ENCODE measurements at places on chromosomes 1 and 21.

- no peak for DNase-seq
Measured at GRCh38 chr1:172342584-172343239, 77.8 kb upstream of the C1orf105 start.

DNA sequence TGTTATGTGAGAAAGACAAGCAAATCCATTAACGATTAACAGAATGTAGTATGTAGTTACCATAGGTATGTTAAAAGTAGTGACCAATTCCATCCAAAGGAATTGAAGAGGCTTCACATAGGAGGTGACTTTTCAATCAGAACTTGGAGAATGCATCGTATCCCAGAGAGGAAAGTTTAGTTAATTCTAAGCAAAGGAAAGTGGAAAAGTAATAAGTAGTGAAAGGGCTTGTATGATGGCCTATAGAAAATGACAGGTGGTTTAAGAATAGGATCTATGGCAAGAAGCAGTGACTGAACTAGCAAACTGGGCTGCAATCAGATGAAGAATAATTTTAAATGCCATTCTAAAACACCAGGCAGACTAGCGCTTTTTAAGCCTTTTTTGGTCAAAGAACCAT lies 16.6 kb downstream of the SCMH1 start:
- DNase-seq, result no peak

- DNase-seq, result no peak
Measured at GRCh38 chr1:29532285-29532684, 296.0 kb downstream of the PTPRU start.

DNA sequence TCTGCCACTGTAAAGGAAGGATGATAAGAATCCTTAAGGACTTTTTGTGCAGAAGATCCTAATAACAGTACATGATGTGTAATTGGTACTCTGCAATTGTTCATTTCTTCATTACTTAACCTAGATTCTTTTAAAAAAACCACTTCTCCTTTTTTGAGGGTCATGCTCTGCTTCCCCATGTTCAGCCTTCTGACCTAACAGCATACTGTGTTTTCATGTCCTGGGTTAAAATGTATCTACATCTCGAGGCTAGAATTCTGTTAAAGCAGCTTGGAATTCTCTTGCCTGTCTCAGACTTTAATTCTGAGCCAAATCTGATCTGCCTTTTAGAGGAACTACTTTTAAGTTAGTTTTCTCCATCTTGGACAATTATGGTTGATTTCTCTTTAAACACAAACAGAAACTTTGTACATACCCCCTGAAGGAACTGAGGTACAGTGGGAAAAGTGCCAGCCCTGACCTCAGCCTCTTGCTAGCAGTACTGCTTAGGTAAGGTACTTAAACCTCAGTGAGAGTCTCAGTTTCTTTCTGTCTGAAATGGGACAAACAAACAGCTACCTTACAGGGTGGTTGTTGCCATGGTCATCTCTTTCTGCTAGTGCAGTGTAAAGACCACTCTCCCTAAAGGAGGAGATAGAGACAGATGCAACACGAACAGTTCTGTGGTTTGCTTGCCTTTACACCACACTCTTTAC lies 103.2 kb upstream of the DYNLT5 start:
- no peak for DNase-seq

DNA sequence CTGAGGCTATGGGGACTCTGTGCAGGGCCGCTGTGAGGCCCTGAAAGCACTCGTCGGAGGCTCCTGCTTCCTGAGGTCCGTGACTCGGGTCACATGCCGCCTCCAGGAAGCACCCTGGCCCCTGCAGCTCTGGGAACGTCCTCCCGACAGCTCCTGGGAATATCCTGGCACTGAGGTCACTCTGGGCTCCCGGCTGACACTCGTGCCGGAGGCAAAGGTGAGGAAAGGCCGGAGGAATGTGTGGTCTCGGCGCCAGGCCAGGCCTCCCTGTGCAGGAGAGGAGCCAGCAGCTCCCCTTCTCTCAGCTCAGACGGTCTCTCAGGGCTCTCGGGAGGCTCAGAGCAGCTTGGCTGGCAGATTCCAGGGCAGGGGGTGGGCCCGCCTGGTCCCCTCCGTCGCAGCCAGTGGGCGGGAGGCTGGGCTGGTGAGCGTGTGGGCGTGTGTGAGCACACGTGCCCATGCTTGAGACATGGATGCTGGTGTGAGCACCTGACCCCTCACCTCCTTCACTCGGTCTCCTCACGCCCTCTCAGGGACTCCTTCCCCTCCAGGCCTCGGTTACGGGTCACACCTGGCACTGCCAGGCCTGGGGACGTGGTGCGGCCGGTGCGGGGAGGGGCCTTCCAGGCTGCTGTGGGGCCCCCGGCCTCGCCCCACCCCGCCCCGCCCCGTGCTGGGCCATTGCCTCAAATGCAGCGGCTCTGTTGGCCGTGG lies 5.5 kb upstream of the RNF223 start:
- DNase-seq, result no peak

GRCh38 chr1:241475671-241476070 lies 43.9 kb downstream of the FH start:
- DNase-seq, result no peak

GRCh38 chr1:2596530-2597333 lies 10.2 kb downstream of the PRXL2B start:
- DNase-seq, result no peak

DNA sequence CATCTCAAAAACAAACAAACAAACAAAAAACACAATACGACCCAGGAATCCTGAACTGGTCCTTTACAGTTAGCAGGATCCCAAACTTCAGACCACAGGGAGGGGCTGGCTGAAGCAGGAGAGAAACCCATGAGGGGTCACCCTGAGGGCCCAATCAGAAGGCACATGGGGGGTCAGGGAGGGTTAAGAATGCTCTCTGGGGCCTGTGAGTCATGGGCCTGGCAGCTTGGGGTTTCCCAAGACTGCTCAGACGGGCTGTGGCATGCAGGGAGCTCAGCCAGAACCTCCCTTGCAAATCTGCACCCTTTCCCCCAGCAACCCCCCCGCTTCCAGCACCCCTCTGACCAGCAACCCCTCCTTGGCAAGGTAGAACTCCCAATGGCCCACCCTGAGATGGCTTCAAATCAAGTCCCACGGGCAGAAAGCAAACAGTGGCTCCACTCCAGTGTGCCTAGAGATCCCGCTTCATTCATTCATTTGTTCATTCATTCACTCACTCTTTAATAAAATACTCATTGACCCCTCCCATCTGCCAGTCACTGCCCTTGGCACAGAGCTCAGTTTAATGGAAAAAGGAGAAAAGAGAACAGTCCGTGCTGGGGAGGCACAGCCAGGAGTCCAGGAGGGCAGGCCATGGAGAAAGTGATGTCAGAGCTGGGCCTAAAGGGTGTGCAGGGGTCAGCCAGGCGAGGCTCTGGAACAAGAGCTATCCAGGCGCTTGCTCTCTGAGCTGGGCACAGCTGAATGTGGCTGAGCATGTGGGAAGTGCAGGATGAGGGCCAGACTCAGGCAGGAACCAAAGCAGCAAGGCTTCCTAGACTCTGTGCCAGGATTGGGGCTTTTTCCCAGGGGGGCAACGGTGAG lies 8.2 kb downstream of the UQCRHL start:
- no peak for DNase-seq

DNA sequence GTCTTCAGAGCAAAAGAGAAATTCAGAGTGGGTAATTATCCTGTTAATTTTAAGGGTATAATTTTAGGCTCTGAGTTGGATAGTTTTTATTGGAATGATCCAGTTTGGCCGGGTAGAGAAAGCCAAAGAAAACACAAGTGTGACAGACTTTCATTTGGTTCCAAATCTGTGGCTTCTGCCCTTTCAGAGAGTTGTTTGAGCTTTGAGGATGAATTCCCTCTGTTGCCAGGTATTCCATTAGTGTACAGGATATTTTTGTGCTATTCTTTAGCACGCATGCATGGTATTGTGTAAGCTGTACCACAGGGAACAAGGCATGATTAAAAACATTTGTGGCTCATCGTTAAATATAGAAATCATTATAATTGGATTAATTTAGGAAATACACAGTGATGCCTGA lies 384.4 kb downstream of the ADGRL2 start:
- no peak for DNase-seq

DNA sequence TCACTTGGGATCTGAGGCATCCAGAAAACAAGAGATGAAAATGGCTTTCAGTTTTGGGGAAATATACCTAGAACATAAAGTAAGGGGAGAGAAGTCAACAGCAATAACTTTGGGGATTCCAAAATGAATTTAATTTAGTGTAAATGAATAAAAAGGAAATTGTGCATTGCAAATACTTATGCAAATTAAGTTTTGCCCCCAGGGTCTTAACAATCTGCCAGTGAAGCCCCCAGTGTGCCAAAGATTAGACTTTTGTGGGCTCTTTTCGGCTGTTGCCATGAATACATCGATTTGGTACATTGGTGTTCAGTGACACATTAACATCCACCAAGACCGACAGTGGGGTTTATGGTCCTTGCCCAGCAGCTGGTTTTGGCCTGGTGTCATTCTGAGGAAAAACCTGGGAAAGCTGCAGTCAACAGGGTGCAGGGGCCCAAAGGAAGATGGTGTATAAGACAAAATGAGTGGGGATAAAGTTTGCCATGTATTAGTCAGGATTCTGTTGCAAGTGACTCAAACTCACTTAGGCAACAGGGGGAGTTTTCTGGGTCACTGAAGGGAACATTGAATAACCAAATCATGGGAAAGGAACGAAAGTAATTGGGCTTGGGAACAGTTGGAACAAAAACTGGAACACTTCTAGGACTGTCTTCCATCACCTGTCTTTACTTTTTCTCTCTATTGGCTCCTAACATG lies 30.2 kb upstream of the IGSF3 start:
- no peak for DNase-seq

DNA sequence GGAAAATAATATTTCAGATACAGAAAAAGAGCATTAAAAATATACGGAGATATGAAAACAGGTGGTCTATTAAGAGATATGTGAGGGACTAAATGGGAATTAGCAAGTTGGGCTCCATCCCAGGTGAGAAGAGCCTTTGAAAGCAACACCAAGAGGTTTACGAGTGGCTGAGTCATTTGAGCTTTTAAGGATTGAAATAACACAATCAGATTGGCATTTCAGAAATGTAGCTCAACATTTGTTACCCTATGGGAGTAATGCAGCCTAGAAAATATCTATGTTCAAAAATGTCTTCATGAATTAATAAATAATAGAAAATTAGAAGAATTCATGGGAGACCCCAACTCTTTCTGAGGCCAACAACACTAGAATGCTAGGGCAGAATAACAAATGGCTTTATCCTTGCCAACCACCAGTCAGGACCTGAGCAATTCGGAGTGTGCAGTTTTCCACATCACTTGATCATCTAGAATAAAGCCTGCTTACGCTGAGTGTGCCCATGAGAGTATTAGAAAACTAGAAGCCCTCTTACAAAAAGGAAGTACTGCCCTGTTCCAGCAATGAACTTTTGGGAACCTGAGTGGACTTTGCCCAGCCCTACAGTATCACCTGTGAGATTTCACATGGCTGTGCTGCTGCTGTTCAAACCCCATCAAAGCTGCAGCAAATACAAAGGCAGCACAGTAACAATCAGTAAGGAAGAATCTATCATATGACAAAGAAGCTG lies 538.0 kb upstream of the CAMK1G start:
- DNase-seq, result no peak

- DNase-seq, result no peak
Measured at GRCh38 chr1:36092166-36092797, 3.6 kb downstream of the ADPRS start.

DNA sequence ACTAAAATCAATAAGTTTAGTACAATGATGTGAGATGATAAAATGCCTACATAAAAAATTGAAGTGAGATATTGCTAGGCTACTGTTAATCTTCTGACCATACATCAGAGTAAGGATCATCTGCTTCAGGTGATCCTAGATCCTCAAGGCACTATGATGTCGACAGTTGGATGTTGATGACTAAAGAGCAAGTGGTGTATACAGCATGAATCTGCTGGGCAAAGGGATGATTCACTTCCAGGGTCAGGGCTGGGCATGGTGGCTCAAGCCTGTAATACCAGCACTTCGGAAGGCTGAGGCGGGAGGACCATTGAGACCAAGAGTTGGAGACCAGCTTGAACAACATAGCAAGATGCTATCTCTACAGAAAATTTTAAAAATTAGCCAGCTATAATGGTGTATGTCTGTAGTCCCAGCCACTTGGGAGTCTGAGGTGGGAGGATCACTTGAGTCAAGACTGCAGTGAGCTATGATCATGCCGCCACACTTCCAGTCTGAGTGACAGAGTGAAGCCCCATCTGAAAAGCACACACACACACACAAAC lies 24.6 kb downstream of the NUF2 start:
- DNase-seq, result no peak

DNA sequence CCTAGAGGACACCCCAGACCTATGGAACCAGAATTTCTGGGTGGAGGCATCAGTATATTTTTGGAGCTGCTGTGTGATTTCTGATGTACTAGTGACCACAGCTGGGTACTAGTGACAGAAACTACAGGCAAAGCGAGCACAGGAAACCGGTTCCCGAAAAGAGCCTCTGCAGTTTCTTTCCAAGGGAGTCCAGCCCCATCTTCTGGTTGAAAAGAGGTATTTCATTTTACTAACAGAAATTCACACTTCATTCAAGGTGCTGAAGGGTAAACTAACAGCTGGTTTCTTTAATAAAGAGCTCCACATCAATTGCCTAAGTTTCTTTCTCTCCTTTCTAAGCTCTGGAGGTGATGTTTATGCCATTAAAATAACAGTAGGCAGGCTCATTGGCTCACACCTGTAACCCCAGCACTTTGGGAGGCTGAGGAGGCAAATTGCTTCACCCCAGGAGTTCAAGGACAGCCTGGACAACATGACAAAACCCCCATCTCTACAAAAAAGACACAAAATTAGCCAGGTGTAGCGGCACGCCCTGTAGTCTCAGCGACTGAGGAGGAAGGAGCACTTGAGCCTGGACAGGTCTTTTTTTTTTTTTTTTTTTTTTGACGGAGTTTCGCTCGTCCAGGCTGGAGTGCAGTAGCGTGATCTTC lies 22.0 kb downstream of the THAP3 start:
- no peak for DNase-seq

- DNase-seq, result no peak
Measured at GRCh38 chr1:19071674-19072281, 115.3 kb upstream of the IFFO2 start.

GRCh38 chr1:27643600-27644368 lies 8.8 kb upstream of the FGR start:
- DNase-seq, result peak; percentile 45

DNA sequence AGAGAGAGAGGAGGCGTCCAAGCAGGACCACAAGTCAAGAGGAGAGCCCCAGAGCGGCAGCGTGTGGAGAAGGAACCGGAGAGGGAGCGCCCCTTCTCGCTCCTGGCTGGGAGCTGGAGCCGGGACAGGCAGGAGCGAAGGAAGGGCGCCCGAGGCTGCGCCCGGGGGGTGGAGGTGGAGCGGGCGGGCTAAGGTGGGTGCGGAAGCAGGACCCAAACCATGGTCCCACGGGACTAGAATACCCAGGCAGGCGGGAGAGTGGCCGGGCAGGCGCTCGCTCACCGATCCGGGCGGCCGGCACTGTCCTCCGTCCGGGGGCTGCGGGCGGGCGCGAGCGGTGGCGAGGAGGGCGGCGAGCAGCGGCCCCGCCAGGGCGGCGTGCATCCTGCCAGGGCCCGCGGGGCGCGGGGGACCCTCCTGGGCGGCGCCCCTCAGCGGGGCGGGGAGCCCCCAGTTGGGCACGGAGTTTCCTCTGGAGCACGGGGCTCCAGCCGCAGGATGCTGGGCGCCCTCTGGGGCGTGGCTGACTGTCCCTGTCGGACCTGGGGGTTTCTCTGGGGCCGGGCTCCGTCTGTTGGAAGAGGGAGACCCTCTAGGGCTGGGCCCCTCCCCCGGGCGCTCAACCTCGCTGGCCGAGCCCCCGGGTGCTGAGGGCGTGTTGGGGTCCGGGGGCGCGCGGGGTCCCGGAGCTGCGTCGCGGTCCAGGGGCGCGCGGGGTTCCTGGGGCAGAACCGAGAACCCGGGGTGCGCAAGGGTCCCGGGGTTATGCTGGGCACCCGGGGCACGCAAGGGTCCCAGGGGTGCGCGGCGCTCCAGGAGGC lies 569 bp downstream of the TRABD2B start:
- DNase-seq, result no peak

GRCh38 chr1:89739844-89740216 lies 81.0 kb upstream of the LRRC8D start:
- DNase-seq, result no peak

Measured in stimulated activated CD4-positive, alpha-beta T cell treated with anti-CD3 and anti-CD28 coated beads, Interleukin-1b, Interleukin-23, amount 100 ng/mL, for 1 hour (primary cell).